Stimulated activated CD8-positive, alpha-beta memory T cell treated with anti-CD3 and anti-CD28 coated beads, Interleukin-4, amount 100 ng/mL, for 48 hours (primary cell): ENCODE measurements at places on chromosomes 4 and X.

- DNase-seq = no peak
Measured at GRCh38 chr4:139744232-139744631, 78.6 kb downstream of the MGST2 start.

DNA sequence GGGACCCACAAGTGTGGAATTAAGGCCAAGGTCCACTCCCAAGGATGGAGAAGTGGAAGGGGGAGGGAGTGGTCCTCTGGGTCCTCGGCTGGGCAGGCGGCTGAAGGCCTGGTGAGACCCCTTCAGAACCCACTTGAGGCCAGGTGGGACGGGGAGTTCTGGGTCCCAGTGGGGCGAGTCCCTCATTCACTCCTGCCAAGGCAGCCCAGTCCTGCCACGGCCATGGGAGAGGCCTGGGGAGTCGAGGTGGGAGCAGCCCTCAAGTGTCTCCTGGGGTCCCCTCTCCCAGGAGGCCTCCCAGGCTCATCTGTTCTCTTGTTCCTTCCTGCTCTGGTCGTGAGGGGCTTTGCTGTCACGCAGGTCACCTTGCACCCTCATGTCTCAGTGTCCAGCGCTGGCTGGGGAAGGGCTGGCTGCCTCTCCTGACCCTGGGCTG lies 6.1 kb upstream of the SH3BP2 start:
- DNase-seq = no peak

GRCh38 chr4:142334931-142335330 lies 511.2 kb downstream of the INPP4B start:
- DNase-seq = no peak

DNA sequence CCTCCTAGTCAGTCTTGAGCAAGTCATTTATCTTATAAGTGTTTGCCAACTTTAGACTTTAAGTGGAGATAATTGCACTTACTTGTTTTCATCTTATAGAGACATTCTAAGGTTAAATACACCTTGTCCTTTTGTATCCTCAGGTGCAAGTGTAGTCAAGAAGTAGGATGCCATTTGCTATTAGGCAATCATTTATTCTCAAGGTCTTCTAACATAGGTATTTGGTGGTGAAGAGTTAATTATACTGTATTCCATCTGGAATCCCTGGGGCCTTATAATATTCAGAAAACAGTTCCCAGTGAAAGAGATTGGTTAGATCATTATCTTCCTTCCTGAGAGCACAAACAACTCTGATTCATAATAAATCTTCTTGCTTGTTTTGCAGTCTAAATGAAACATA lies 23.7 kb downstream of the SULT1E1 start:
- no peak for DNase-seq

DNA sequence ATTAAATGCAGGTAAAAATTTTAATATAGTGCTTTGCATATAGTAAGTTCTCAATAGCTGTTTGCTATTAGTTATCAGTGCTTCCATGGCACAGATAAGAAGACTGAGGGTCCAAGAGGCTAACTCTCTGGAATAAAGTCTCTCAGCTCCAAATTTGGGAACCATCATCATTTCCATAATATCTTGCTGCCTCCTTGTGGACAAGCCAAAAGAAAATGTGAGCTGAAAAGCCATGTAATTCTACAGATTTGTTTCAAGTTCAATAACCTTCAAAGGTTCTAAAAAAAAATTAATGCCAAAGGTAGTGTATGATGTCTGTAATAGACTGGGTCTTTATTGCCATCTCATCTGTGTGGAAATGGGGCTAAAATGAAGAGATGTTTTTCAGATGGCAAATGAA lies 136.9 kb upstream of the VCX start:
- DNase-seq = no peak

- DNase-seq = peak; percentile 82
Measured at GRCh38 chrX:118839334-118839958, 15.8 kb downstream of the ZCCHC12 start.

DNA sequence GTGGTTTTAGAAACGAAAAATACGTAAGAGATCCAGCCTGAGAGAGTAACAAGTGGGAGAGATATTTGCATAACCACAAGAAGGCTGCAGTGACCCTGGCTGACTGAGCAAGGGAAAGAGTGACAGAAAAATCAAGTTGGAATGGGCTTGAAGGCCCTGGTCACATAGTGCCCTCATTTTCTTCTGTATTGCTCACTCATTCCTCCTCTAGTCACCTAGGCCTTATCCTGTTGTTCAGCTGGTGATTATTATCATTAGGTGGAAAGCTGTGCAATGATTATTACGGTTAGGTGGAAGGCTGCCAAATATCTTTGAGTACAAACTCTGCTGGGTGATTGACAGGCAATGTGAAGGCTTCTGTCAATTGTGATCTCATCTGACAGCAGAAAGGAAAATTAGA lies 2384.1 kb downstream of the PCDH7 start:
- no peak for DNase-seq

DNA sequence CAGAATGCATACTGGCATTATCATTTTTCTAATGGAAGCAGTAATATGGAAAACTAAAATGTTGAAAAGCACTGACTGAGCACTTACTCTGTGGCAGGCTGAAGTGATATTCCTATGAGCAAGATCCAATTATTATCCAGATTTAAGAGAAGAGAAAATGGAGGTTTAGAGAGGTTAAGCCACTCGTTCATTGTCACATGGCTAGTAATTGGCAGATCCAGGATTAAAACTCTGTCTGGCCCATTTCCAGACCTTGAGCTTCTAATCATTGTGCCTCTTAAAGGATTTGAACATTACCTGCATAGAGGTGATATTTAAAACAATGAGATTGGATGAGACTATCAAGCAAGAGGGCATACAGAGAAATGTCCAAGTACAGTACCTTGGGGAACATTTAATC lies 80.6 kb downstream of the MFAP3L start:
- DNase-seq = no peak

GRCh38 chr4:100984901-100985300 lies 362.4 kb downstream of the PPP3CA start:
- no peak for DNase-seq

DNA sequence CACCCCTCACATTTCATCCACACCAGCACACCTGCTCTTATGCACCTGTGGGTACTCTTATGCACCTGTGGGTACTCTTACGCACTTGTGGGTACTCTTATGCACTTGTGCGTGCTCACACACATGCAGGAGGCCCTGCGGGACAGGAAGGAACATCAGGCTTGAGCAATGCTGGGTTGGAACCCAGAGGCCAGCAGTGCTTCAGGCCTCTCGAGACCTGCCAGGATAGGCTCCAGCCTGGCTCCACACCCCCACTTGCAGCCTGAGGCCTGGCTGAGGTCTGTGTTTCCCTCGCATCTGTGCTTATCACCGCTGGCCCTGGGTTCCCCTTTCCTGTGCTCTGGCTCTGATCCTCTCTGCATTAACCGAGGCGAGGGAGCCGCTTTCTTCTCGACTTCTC lies 34.7 kb downstream of the SORCS2 start:
- no peak for DNase-seq

GRCh38 chr4:126725906-126726305 lies 906.9 kb upstream of the INTU start:
- DNase-seq = no peak
